Activated T-cell treated with anti-CD3 and anti-CD28 coated beads, Interleukin-2, amount 50 U/mL, for 72 hours (primary cell): ENCODE measurements at places on chromosomes 4 and X.
A peak's percentile ranks its signal among the peaks of the same experiment; 100 is the strongest.

GRCh38 chrX:145727476-145727875, 90.2 kb upstream of the SLITRK2 start:
- H3K27me3 ChIP-seq = no peaks in the 10 kb centered on the region
- DNase-seq = no peak
- H3K36me3 ChIP-seq = no peaks in the 10 kb centered on the region
- H3K27ac ChIP-seq = no peak overlapping the region

- H3K27ac ChIP-seq = no peak overlapping the region
- no peak for DNase-seq
- peaks cover 15% of the 10 kb centered on the region for H3K27me3 ChIP-seq
- H3K36me3 ChIP-seq = no peaks in the 10 kb centered on the region
These were observed 8.5 kb downstream of the TRIM2 start for GRCh38 chr4:153212736-153213135.

- H3K4me3 ChIP-seq = no peak overlapping the region
- no peak for DNase-seq
- H3K36me3 ChIP-seq = no peaks in the 10 kb centered on the region
- no peaks in the 10 kb centered on the region for H3K27me3 ChIP-seq
- no peaks in the 10 kb centered on the region for H3K4me1 ChIP-seq
These were observed 147.6 kb upstream of the ANXA10 start for GRCh38 chr4:167944721-167945120.

DNA sequence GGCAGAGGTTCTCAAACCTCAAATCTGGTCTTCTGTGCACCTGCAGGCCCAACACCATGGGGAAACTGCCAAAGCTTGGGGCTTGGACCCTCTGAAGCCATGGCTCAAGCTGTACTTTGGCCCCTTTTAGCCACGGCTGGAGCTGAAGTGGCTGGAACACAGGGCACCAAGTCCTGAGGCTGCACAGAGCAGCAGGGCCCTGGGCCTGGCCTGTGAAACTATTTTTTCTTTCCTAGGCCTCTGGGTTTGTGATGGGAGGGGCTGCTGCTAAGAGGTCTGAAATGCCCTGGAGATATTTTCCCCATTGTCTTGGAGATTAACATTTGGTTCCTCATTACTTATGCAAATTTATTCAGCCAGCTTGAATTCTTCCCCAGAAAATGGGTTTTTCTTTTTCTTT, 18.3 kb upstream of the PI4K2B start:
- H3K4me1 ChIP-seq = no peaks in the 10 kb centered on the region
- H3K27me3 ChIP-seq = no peaks in the 10 kb centered on the region
- peaks cover 11% of the 10 kb centered on the region for H3K36me3 ChIP-seq
- no peak overlapping the region for H3K4me3 ChIP-seq
- no peak for DNase-seq

- H3K27me3 ChIP-seq = no peaks in the 10 kb centered on the region
- no peaks in the 10 kb centered on the region for H3K36me3 ChIP-seq
- no peak for DNase-seq
- H3K4me1 ChIP-seq = no peaks in the 10 kb centered on the region
These were observed 21.3 kb upstream of the SULT1B1 start for GRCh38 chr4:69781458-69782418.

GRCh38 chr4:70315928-70316327, 18.9 kb upstream of the CABS1 start:
- DNase-seq = no peak
- no peak overlapping the region for H3K4me3 ChIP-seq
- H3K27ac ChIP-seq = no peak overlapping the region
- H3K36me3 ChIP-seq = no peaks in the 10 kb centered on the region
- H3K27me3 ChIP-seq = no peaks in the 10 kb centered on the region

DNA sequence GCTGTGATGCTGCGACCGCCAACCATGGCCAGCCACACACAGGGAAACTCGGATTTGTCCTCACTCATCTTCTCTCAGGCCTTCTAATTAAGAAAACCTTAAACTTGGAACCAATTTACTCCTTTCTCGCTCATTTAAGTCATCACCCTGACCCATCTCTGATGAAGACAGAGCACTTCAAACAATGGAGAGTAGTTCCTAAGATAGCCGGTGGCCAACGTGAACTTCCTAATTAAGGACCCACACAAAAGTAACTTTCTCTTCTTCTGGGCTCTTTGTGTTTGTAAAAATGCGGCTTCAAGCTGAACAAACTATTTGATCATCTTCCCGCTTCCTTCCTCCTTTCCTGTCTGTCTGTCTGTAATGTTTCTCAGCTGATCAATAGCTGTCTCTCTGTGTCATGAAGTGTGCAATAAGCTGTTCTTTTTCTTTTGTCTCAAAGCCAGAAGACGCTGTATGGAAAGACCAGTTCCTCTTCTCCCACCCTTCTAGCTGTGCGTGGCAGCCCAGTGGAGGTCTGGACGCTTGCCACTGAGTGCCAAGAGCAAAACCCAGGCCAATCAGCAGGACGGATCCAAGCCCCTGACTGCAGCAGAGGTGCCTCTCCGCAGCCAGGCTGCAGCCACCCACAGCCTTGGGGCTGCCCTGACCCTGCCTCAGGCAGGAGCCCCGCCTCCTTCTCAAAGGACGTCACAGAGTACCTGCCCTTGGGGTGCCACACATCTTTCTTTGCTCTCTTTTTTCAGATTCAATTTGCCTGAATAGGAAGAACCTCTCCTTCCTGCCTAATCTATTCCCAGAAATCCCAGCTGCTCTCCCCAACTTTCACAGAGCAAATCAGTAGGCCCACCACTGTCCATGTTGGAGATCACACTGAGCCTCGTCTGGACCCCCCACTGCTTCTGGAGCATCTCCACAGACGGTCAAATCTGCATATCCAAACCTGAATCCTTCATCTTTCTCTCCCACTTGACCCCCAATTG, 59.3 kb downstream of the MAML3 start:
- H3K36me3 ChIP-seq = no peaks in the 10 kb centered on the region
- H3K27ac ChIP-seq = peak overlapping the region; percentile 98
- H3K4me1 ChIP-seq = peaks cover 88% of the 10 kb centered on the region
- H3K27me3 ChIP-seq = no peaks in the 10 kb centered on the region
- peak overlapping the region; percentile 92 for H3K4me3 ChIP-seq

- H3K4me3 ChIP-seq = no peak overlapping the region
- H3K36me3 ChIP-seq = no peaks in the 10 kb centered on the region
These were observed 41.3 kb upstream of the CCKAR start for GRCh38 chr4:26531491-26532116.

GRCh38 chr4:139814323-139815015, 148.8 kb downstream of the MGST2 start:
- peaks cover 4% of the 10 kb centered on the region for H3K36me3 ChIP-seq
- DNase-seq = no peak
- peaks cover 9% of the 10 kb centered on the region for H3K4me1 ChIP-seq
- no peak overlapping the region for H3K27ac ChIP-seq
- H3K27me3 ChIP-seq = peaks cover 6% of the 10 kb centered on the region

GRCh38 chrX:95509474-95509873, 1175.2 kb upstream of the DIAPH2 start:
- no peaks in the 10 kb centered on the region for H3K36me3 ChIP-seq
- H3K4me3 ChIP-seq = no peak overlapping the region
- H3K27me3 ChIP-seq = peaks cover 6% of the 10 kb centered on the region
- H3K4me1 ChIP-seq = no peaks in the 10 kb centered on the region

DNA sequence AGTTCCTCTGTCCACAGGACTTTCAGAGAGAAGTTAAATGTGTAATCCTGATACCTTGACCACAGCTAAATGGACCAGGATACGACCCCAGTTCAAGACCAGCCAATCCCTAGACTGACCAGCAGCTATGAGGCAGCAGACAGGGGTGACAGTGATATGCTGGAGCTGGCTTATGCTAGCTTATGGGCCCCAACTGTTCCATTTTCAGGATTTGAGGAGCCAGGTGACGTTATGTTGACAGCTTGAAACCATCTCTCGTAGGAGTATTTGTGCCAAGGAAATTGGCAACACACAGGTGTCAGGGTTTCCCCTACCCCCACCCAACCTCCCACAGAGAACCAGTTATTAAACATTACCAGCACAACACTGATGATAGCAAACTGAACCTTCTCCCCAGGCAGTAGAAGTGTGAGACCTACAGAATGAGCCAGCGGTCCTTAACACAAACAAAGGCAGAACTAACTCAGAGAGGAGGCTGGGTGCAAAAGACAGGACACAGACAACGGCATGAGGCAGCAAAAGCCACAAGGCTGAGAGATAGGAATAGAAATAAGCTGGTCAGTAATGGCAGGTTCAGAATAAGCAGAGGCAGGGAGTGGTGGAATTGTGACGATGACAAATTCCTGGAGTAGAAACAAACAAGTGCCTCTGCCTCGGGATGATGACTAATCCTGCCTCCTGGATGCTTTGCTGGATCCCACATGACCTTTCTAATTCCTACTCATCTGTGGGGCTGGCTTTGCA, 85.6 kb upstream of the CPEB2 start:
- no peaks in the 10 kb centered on the region for H3K36me3 ChIP-seq
- H3K27ac ChIP-seq = no peak overlapping the region
- no peaks in the 10 kb centered on the region for H3K4me1 ChIP-seq
- H3K27me3 ChIP-seq = peaks cover 10% of the 10 kb centered on the region
- no peak overlapping the region for H3K4me3 ChIP-seq

DNA sequence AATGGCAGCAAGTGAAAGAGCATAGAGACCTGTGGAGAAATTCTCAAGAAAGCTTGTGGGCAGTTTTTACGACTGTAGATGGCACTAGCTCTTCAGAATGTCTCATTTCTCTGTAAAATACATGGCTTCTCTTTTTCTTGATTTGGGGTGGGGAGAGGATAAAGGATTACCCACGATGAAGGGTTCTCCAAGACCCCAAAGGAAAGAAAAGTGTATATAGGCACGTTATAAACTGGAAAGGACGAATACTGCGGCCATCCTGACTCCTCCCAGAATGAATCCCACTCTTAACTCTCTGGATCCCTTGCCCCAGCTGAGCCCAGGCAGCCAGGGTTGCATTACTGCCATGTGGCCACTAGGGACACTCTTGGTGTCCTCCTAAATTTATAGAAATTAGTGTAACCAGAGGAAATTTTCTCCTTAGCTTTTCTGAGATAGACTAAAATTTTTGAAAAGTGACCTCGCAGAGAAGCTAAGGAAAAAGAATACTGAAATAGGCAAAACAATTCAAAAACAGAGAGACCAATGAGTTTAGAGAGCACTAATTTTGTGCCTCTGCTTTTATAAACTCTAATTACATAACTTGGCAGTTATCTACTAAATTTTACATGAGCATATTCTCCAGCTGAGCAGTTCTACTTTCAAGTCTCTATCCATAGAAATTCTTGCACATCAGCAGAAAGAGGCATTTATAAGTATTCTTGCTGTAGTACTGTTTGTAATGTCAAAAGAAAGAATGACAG, 37.8 kb upstream of the PCDH19 start:
- no peaks in the 10 kb centered on the region for H3K4me1 ChIP-seq
- no peak overlapping the region for H3K4me3 ChIP-seq
- H3K27me3 ChIP-seq = peaks cover 29% of the 10 kb centered on the region
- DNase-seq = peak; percentile 32

- H3K27me3 ChIP-seq = no peaks in the 10 kb centered on the region
- H3K4me1 ChIP-seq = no peaks in the 10 kb centered on the region
- no peaks in the 10 kb centered on the region for H3K36me3 ChIP-seq
- H3K27ac ChIP-seq = no peak overlapping the region
- no peak overlapping the region for H3K4me3 ChIP-seq
These were observed 65.9 kb downstream of the NAT8L start for GRCh38 chr4:2125023-2125422.

DNA sequence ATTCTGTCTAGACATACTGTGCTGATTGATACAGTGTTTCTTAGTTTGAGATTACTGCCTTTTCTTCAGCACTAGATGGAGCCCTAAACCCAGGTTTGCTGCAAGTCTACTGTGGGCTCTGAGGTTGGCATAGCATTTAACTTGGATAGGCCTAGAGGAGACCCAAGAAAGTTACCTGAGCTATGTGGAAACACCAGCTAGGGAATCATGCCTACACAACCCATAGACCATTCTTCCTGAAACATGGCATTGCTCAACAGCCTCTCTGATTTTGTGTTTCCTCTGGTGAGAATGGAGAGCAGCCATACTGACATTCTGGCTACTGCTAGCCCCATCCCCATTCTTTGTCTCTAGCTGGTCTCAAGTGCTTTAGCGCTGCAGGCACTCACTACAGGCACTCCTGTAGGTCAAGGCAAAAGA, 287.7 kb upstream of the PCDH18 start:
- H3K4me3 ChIP-seq = no peak overlapping the region
- H3K27ac ChIP-seq = no peak overlapping the region
- peak; percentile 0 for DNase-seq
- no peaks in the 10 kb centered on the region for H3K4me1 ChIP-seq
- H3K27me3 ChIP-seq = no peaks in the 10 kb centered on the region

- H3K36me3 ChIP-seq = no peaks in the 10 kb centered on the region
- no peaks in the 10 kb centered on the region for H3K27me3 ChIP-seq
- H3K4me1 ChIP-seq = no peaks in the 10 kb centered on the region
- DNase-seq = no peak
- H3K27ac ChIP-seq = no peak overlapping the region
These were observed 2068.9 kb downstream of the PCDH7 start for GRCh38 chr4:32789026-32789608.

- H3K27ac ChIP-seq = peak overlapping the region; percentile 25
- H3K27me3 ChIP-seq = no peaks in the 10 kb centered on the region
- peaks cover 11% of the 10 kb centered on the region for H3K36me3 ChIP-seq
- no peak overlapping the region for H3K4me3 ChIP-seq
These were observed 86.7 kb downstream of the RFC1 start for GRCh38 chr4:39279416-39279815.

- DNase-seq = no peak
- peak overlapping the region; percentile 82 for H3K4me3 ChIP-seq
- H3K27ac ChIP-seq = peak overlapping the region; percentile 75
- peaks cover 15% of the 10 kb centered on the region for H3K4me1 ChIP-seq
These were observed 21.9 kb downstream of the HNRNPH2 start for GRCh38 chrX:101429934-101430333.

GRCh38 chr4:120633810-120634209, 288.7 kb downstream of the PRDM5 start:
- no peak overlapping the region for H3K27ac ChIP-seq
- H3K4me3 ChIP-seq = no peak overlapping the region
- no peaks in the 10 kb centered on the region for H3K27me3 ChIP-seq
- DNase-seq = no peak
- H3K4me1 ChIP-seq = peaks cover 8% of the 10 kb centered on the region

DNA sequence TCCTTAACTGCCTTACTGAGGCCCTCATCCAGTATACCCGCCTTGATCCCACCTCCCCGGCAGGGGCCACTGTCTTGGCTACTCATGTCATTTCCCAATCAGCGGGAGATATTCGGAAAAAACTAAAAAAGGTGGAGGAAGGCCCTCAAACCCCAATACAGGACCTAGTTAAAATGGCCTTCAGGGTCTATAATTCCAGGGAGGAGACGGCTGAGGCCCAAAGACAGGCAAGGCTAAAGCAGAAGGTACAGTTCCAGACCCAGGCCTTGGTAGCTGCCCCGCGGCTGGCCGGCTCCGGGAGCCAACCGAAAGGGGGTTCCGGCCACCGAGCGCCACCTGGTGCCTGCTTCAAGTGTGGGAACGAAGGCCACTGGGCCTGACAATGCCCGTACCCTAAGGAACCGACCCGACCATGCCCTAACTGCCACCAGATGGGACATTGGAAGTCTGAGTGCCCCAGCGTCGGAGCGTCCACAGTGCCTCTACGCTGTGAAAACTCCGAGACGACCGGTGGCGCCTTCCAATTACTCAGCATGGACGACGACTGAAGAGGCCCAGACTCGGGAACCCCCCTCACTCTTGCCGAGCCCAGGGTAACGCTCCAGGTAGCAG, 959.6 kb downstream of the RPA4 start:
- no peak overlapping the region for H3K4me3 ChIP-seq
- H3K27me3 ChIP-seq = peaks cover 1% of the 10 kb centered on the region
- no peak overlapping the region for H3K27ac ChIP-seq
- H3K4me1 ChIP-seq = no peaks in the 10 kb centered on the region
- H3K36me3 ChIP-seq = peaks cover 1% of the 10 kb centered on the region
